ENCODE measurements at places on chromosomes 3 and 15. TPM values are rescaled to one million over a fixed set of nuclear protein-coding genes. Genes with fewer than 3 reads are reported as not detected.

DNA sequence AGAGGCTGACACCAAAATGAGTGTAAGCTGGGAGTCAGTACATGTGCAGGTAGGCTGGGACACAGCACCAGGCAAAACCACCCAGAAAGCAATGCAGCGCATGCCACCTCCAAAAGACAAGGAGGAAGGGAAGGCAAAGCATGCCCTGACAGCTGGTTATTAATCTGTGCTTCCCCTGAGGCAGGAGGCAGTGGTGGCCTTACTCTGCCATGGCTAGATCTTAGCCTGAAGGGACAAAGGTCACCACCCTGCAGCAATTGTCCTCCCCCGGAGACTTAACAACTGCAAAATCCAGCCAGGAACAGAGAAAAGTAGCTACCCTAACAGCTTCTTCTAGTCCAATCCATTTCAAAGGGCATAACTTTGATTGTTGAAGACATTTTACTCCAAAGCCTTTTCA, 73.7 kb downstream of the PLD1 start:
- no peak for DNase-seq

GRCh38 chr15:43881944-43882343, 55.1 kb downstream of the WDR76 start:
- no peak for DNase-seq

GRCh38 chr3:106245400-106245799, 376.6 kb upstream of the CBLB start:
- no peak for DNase-seq

GRCh38 chr3:153404157-153404556, 242.1 kb downstream of the RAP2B start:
- no peak for DNase-seq

DNA sequence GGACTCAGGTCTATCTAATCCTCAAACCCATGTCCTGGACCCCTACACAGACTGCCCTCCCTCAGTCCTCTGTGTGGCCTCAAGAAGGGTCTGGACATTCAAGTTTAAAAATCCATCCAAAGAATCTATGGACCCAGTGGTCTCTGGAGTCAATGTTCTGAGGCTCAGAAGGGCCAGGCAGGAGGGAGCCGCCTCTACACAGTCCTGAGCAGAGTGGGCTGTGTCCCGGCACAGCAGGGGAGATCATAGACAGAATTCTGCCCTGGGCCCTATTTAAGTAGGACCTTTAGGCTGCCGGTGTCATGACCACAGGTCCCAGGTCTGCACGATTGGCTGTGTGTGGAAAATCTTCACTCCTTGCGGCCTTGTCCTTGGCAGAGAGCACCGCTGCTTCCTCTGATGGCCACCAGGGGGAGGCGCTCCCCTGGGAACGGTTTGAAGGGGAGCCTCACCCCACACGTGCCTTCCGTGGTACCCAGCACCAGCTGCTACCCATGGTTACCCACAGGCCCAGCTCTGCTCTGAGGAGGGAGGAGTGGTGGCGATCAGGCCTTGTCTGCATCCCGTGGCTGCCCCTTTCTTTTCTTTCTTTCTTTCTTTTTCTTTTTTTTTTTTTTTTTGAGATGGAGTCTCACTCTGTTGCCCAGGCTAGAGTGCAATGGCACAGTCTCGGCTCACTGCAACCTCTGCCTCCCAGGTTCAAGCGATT, 37.9 kb downstream of the CHRD start:
- DNase-seq = peak; percentile 79

DNA sequence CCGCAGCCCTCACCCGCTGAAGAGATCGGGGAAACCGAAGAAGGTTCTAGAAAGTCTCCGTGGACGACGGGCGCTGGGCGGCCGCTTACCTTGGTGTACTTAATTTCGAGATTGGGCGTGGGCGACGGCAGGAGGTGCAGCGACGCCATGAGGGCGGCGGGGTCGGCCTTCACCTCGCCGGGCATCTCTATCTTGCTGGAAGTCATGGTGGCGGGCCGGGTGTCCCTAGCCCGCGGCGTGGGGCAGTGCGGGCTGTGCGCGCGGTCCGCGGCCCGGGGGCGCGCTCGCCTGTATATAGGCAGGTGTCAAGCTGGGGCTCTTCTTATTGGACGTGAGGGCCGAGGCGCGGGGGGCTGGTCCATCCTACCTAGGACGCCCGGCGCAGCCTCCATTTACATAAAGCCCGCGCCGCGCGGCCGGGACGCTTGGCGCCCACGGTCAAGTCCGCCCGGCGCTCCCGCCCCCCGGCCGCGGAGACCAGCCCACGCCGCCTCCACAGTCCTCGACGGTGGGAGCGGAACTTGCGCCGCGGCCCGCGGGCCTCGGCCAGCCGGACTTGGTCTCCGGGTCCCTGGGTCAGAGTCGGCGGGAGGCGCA, at the start of gene ALDH1A2:
Gene ALDH1A2, minus strand, starts transcription at position 267 of the 597 bp plus-strand sequence. Its CDS starts 61 bp downstream, at position 206.
- peak; percentile 67 for DNase-seq

DNA sequence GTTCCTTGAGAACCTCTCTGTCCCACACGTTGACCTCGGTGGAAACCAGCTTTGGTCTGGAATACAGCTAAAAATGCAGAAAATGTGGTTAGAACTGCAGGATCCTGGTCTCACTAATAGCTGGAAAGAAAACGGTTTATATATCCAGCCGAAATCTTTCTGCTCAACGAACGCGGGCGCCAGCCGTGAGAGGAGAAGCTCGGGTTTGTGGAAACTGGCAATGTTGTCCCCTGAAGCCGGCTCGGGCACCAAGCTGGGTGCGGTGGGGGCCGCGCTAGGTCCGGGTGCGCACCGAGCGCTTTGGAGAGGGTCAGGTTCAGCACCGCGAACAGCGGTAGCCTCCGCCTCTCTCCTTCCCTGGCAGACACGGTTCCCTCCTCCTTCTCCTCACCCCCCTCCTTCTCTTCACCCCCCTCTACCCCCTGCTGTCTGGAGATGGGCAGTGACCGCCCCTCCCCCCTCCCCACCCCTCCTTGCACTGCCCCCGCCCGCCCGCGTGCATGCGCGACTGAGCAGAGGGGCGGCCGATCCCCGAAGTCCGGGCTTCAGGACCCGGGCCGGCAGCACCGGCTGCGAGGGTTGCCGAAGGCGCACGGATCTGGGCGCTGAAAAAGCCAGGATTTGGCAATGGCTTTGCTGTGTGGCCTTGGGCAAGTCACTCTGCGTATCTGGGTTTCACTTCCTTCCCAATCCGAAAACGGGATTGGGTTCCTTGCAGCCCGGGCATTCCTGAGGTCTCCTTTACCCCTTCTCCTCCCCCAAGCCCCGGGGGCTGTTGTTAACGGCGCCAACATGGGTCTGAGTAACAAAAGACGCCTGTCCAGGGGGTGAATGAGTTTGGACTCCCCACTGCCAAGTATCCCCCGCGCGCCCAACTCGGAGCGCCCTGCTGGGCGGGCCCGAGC, at the start of gene SKOR1:
Gene SKOR1, plus strand, starts transcription at position 534 of the 905 bp plus-strand sequence. Its CDS starts 94 bp downstream, at position 628.
- no peak for DNase-seq

- DNase-seq = no peak
Measured at GRCh38 chr15:71699977-71700376, 110.4 kb upstream of the NR2E3 start.

DNA sequence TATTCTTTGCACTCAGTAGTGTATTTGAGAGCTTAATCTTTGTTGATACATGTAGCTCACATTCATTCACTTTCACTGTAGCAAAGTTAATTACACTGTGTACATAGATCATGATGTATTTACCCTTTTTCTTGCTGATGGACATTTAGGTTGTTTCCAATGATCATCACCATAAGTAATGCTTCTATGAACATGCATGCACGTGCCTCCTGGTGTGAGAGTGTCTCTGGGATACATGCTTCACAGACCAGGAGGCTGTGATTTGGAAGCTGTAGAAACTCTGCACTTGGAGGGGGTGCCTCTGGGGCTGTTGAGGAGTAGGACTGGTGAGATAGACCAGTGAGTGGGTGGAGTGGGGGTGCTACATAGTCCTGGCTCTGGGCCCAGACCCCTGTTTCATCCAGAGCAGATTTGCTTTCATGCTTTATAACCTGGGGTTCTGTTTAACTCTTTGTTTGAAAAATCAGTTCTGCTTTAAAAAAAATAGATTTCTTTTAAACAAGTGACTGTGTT, 18.2 kb upstream of the SMAD3 start:
- DNase-seq = no peak

GRCh38 chr3:184874709-184875644, 63.0 kb downstream of the VPS8 start:
- no peak for DNase-seq

- DNase-seq = no peak
Measured at GRCh38 chr3:15781637-15782402, 16.0 kb downstream of the ANKRD28 start.

DNA sequence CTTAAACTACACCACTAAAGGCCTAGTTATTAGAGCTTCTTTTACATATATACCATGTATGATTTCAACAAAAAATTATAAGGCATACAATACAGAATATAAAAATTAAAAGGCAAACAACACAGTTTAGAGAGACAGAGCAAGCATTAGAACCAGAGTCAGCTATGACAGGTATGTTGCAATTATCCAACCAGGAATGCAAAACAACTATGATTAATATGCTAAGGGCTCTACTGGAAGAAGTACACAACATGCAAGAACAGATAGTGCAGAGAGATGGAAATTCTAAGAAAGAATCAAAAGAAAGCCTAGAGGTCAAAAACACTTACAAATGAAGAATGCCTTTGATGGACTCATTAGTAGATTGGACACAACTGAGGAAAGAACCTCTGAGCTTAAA, 39.6 kb downstream of the CCDC54 start:
- no peak for DNase-seq

GRCh38 chr3:44721231-44722102, 8.0 kb upstream of the ZNF501 start:
- no peak for DNase-seq

GRCh38 chr3:58532794-58533220, 4.2 kb downstream of the ACOX2 start:
- peak; percentile 85 for DNase-seq

GRCh38 chr3:81592101-81592500, 169.3 kb downstream of the GBE1 start:
- no peak for DNase-seq

- DNase-seq = no peak
Measured at GRCh38 chr3:158384019-158384418, 187.0 kb upstream of the MLF1 start.

- DNase-seq = no peak
Measured at GRCh38 chr3:115498898-115499297, 124.4 kb upstream of the GAP43 start.

GRCh38 chr3:143514874-143515273, 333.4 kb downstream of the SLC9A9 start:
- no peak for DNase-seq

DNA sequence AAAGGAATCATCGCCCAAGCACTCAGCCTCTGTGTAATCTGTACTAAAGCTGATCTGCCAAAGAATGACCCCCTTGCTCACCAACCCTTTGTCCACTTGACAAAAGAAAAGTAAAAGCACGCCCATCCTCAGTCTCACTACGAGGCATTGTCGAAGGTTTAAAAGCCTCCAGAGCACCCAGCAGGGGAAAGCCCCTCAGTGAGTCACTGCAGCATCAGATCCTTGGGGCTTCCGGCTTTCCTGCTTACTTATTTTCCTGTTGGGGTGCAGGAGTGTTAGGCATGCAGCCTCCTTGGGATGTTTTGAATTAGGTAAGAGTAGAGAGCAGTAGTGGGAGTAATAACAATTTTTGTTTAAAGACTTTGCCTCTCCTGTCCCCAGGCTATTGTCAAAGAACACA, 216.1 kb downstream of the MTHFS start:
- no peak for DNase-seq

- DNase-seq = no peak
Measured at GRCh38 chr3:113228498-113229286, 17.3 kb downstream of the BOC start.

GRCh38 chr3:30667280-30667651, 60.9 kb downstream of the TGFBR2 start:
- no peak for DNase-seq

DNA sequence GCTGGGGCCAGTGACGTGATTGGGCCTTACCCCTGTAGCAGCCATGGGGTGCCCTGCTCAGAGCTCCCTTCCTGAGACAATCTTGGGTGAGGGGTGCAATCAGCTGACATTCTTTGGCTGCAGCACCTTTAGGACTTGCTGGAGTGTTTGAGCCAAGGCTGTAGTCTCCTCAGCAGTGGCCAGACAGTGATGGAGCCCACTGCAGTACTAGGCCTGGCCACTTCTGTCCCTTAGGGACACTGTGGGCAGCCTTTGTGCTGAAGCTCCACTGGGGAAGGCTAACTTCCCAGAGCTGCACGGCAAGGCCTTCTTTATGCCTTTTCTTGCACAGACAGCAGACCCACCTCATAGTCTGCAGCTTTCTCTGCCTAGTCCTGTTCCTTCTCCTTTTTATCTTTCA, 284.9 kb upstream of the IGF1R start:
- DNase-seq = no peak

- peak; percentile 49 for DNase-seq
Measured at GRCh38 chr3:120469882-120470301, 19.1 kb upstream of the FSTL1 start.

DNA sequence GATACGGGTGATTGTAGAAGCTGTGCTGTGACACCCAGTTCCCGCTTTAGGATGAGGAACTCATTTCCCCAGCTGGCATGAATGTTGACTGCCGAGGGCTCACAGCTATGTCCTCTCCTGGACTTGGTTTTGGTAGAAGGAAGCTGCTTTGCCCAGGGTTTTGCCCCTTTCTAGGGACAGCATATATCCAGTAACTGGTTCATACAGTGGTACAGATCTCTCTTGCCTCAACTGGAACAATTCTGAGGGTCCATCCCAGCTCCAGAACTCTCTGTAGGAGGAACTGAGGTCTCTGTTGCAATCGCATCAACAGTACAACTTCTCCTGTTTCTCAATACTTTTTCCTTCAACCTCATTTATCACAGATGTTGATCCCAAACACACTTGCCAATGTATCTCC, 54.5 kb upstream of the FNDC3B start:
- DNase-seq = no peak

GRCh38 chr15:99511531-99511865, 54.3 kb upstream of the MEF2A start:
- DNase-seq = no peak

- DNase-seq = no peak
Measured at GRCh38 chr15:88067331-88067685, 189.2 kb downstream of the NTRK3 start.

- DNase-seq = no peak
Measured at GRCh38 chr3:190352861-190353457, 30.7 kb upstream of the CLDN1 start.

DNA sequence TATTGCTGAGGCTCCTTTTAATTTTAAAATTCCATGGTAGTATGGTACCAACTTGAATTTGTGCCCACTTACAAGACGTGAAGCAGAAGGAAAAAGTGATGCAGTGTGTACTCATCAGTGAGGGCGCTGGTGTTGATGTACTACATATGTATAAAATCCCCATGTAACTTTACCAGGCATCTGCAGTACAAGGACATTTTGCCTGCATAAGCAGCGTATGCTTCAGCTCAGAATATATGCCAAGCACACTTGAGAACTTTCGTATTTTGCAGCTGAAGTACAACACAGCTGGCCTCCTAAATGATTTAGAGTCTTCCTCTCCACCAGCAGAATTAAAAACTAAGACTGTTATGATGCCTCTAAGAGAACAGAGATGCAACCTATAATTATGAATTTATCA, 108.9 kb downstream of the RYR3 start:
- no peak for DNase-seq

Gene DZIP1L
- total RNA-seq = 4.1 TPM

Gene IFT80
- 8.3 TPM for total RNA-seq

Gene ACP3
- 1.3 TPM for total RNA-seq

Gene LRRC3B
- 0.13 TPM for total RNA-seq

Gene BMF
- total RNA-seq = 3.4 TPM

Gene CYP1A1
- total RNA-seq = 0.30 TPM

Gene HCLS1
- total RNA-seq = 9.6 TPM

Gene CHRM5
- not detected for total RNA-seq

Gene FGF7
- total RNA-seq = 35.0 TPM

Gene ARPIN
- 10.6 TPM for total RNA-seq

Gene SPESP1
- 7.6 TPM for total RNA-seq
